ENCODE measurements at places on chromosomes 2 and 18.

DNA sequence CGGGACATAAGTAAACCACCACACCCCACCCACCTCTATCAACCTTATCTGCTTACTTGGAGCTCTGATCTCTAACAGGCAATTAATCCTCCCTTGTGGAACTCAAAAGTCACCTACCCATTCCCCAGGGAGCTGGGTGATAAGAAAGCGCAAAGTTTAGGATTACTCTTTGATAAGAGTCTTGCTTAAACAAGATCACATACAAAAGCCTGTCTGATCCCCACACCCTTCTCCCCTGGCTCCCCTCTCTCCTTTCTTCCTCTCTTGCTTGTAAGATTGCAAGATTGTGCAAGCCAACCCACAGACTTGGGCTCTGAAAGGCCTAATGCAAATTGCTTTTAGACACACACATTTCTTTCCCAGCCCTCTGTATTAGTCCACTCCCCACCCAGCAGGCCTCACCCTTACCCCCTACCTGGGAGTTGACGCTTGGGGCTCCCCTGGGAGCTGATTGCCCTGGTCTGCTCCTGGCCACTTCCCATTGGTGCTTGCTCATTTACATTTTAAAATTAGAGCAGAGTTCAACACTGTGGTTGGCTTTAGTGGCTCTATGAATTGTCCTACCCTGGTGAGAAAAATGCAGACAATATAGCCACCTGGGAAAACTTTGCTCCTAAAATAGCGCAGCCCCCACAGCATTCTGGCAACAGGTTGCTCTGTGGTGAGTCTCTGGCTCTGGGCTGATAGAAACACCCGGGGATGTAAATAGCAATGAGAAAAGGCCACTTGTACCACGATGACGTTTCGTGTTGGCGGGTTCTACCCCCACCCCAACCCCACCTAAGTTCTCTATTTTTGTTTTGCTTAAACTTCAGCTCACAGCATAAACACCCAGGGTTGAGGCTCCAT lies 92.8 kb upstream of the MSH2 start:
- DNase-seq: no peak

GRCh38 chr2:186853951-186854350 lies 5.0 kb upstream of the ZSWIM2 start:
- DNase-seq: no peak

GRCh38 chr2:121408641-121409040 lies 122.0 kb upstream of the RNU4ATAC start:
- no peak for DNase-seq

- no peak for DNase-seq
These were observed 8.1 kb downstream of the KLHL14 start for GRCh38 chr18:32764611-32765244.

DNA sequence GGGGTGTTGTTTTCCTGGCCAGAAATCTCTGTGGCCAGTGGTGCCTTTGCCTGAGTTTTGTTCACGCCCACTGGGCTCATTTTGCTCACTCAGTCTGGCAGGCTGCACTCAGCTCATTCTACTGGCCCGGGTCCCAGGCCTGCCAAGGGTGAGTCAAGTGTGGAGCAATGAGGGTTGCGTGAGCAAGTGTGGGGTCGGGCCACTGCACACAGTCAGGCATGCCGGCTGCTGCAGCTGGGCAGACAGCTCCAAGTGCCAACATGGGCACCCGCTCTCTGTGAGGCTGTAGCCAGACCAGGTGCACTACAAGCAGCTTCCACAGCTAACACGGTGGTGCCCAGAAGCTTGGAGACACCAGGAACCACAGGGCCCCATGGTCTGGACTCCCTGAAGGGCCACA lies 801.1 kb upstream of the RAB6C start:
- DNase-seq: no peak

DNA sequence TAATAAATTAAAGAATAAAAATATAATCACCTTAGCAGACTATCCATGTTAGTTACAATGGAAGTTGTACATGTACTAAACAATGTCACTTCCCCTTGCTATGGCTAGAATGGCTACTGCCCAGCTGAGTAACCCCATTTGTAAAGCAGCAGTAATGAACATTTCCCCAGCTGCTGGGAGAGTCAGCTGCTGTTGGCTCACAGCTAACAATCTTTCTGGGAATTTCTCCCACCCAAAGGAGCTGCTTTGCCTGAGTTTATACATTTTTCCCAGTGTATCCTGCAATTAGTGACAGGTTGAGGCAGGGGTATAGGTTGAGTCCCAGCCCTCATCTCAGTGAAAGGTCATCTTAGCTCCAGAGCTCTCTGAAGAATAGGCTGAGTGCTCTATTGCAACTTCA lies 665.6 kb upstream of the KLHL29 start:
- no peak for DNase-seq

Measured in stimulated activated CD8-positive, alpha-beta memory T cell treated with anti-CD3 and anti-CD28 coated beads, Interleukin-2, amount 100 ng/mL, for 48 hours (primary cell).